ENCODE measurements at places on chromosomes 12 and 14.

DNA sequence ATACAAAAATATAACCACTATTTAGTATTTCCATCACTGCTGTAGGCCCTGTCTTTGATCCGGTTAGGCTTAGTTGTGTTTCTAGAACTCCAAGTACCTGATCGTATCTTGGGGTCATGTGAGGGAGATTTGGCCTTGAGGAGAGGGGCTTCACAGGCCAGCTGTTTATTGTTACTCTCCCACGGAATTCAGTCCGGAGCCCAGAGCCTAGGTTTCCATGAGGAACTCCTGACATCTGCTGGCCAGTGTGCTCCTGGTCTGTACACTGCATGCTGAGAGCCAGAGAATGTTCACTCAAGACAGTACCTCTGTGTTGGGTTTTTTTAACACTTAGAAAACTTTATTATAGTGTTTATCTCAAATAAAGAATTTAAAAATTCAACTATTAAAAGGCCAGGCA lies 341.0 kb upstream of the TMEM132C start:
- DNase-seq = no peak

DNA sequence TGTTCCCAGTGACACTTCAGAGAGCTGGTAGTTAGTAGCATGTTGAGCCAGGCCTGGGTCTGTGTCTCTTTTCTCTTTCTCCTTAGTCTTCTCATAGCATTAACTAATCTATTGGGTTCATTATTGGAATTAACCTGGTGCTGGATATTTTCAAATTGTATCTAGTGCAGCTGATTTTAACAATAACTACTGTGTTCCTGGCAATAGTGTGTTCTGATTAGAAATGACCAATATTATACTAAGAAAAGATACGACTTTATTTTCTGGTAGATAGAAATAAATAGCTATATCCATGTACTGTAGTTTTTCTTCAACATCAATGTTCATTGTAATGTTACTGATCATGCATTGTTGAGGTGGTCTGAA lies 3.0 kb downstream of the FOS start:
- no peak for DNase-seq

DNA sequence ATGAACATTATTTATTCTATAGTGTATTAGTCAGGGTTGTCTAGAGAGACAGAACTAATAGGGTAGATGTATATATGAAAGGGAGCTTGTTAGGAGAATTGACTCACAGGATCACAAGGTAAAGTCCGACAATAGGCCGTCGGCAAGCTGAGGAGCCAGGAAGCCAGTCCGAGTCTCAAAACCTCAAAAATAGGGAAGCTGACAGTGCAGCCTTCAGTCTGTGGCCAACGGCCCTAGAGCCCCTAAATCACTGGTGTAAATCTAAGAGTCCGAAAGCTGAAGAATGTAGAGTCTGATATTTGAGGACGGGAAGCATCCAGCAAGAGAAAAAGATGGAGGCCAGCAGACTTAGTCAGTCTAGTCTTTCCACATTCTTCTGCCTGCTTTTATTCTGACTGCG lies 912.2 kb downstream of the FLRT2 start:
- DNase-seq = no peak

GRCh38 chr12:124392271-124392666 lies 97.4 kb downstream of the RFLNA start:
- DNase-seq = peak; percentile 47

GRCh38 chr14:70033561-70033960 lies 154.3 kb downstream of the SMOC1 start:
- DNase-seq = no peak

- no peak for DNase-seq
Observed at GRCh38 chr12:132423820-132424645, 65.9 kb upstream of the FBRSL1 start.

DNA sequence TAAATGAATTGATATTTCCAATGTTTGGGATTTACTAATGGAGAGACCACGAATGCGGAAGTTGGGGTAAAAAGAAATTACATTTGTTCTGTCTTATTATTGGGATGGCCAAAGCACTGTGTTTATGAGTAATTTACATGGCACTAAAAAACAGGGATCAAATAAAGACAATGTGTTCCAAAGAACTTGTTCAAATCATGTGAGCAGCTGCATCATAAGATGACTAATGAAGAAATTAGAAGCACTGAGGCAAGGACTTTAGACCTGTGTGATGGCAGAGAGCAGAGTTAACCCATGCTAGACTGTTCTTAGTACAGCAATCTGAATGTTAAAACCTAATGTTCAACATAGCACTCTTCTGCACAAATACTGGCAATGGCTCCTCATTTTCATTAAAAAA lies 34.3 kb upstream of the DCN start:
- no peak for DNase-seq

- no peak for DNase-seq
Observed at GRCh38 chr14:82647088-82647810, 1113.6 kb upstream of the SEL1L start.
